Stimulated activated CD4-positive, alpha-beta T cell treated with anti-CD3 and anti-CD28 coated beads, Interleukin-12 subunit alpha, Interleukin-12 subunit beta, amount 100 ng/mL, for 24 hours (primary cell): ENCODE measurements at places on chromosomes 16 and 17.

GRCh38 chr17:3613124-3613523 is 3.9 kb upstream of the TRPV1 start:
- DNase-seq, result no peak

DNA sequence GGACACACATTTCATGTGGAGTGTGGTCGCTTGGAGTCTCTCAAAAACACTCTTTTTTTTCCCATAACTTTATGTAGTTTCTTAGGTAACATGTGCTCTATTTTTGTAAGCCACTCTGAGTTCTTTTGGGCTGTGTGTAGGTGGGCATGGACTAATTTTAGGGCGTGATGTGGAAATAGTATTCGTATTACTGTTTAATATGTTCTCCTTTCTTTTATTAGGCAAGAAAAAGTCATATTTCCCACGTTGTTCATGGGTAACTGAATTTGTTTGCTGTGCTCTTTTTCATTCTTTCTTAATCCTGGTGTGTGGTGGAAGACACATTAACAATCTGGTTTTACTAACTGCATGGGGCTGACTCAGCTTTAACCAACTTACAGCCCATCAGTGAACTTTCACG is 27.4 kb downstream of the NDEL1 start:
- DNase-seq, result no peak

DNA sequence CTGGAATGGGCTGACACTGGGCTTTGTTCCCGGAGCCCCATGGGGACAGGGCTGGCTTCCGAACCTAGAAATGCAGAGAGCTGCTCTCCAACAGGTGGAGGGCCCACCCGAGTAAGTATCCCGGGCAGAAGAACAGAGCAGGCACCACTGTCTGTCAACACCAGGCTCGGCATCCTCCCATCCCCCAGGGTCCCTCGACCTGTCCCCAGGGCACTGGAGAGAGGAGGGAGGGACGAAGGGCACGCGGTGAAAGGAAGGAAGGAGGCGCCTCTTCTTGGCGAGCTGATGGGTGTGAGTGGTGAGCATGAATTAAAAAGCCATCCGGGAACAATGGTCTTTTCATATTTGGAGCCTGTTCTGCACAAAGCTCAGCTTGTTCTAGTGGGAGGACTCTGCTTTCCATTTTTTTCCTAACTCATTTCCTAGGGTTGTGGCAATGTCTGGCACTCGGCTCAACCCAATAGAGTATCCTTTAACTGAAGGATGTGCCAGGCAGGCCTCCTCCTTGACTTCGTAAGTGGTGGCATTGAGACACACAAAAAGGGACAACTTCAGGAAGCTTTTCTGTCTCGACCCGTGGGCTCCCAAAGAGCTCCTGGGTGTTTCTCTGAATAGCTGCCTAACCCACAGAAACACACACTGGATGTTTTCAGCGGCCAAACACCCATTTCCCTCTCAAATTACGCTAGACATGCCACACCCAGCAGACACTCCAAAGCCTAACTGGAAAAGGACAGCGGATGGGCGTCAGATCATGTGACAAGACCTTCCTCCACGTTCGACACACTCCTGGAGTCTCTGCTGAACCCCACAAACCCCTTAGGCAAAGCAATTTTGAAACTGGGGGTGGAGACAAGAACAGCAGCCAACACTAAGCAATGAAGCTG is 47.7 kb downstream of the ZFHX3 start:
- no peak for DNase-seq

GRCh38 chr16:8632675-8633182 is 11.2 kb downstream of the METTL22 start:
- DNase-seq, result no peak

GRCh38 chr17:17774009-17774881 is 62.5 kb downstream of the SREBF1 start:
- no peak for DNase-seq
